Fibroblast of gingiva (primary cell): ENCODE measurements at places on chromosomes 5 and 9.

DNA sequence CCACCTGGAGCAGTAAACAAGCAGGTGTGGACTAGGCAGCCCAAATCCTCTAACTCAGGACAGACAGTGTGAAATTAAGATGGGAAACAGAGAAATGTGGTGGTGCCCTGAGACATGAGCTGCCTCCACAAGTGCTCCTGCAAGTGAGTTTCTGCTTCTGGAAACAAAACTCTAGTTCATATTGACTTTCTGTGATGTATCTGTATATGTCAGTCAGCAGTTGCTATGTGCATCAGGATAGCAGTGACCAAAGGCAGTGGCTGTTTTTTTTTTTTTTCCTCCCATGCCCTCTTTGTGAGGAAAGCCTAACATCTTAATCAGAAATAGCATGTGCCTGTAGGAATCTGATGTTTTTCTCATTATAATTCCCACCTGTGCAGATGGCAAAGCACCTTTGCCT is 318.4 kb upstream of the SEMA6A start:
- no peak for DNase-seq

DNA sequence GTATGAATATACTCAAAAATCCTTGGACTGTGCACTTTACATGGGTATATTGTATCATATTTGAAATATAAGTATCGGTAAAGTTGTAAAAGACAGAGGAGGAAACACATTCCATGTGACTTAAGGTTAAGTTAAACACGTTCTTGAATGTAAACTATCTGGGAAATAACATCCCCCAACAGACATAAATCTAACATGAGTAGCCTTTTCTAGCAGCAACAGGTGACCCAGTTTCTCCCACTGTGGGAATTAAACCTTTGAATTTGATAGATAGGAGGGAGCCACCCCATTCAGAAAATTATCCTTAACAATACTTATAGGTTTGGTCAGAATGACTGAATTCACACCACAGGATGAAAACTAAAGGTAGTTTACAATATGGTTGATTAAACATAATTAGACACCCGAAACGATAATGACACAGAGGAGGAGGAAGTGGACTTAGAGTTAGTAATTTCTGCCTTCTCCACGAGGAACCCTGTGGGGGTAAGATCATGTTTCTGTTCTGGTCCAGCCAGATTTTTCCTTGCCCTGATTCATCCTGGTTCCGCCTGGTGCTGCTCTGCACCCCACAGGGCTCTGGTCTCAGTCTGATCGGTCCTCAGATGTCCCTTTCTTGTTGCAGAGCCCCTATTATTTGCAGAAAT is 84.6 kb upstream of the DNAH5 start:
- DNase-seq: no peak

DNA sequence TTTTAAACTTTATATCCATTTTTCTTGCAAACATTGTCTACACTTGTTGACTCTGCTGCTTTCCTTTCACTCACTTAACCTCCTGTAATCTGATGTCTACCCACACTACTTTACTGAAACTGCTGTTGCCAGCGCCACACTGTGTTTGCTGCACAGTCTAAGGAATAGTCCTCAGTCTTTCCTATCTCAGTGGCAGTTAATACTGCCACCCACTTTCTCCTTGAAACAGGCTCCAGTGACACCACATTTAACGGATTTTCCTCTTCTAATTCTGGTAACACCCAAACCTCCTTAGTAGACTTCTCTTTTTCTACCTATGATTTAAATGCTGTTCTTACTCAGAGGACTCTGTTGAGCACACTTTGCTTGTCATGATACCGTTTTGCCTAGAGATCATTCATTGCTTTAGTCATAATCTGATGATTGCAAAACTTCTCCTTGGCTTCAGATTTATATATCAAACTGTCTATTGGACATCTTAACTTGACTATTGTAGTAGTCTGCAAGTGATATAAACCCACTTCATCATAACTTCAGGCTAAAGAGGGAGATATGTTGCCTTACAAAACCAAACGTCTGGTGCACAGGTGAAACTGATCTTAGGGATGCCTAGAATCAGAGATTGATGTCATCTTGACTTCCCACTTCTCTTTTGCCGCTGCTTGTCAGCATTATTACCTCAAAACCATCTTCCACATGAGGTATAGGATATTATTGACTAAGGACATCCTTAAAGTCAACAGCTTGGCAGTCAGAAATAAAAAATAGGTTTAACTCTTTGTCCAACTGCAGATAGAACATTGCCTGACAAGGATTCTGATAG is 94.1 kb downstream of the CDC42SE2 start:
- no peak for DNase-seq

- DNase-seq: no peak
Measured at GRCh38 chr9:23447166-23447565, 378.9 kb downstream of the ELAVL2 start.

- DNase-seq: no peak
Measured at GRCh38 chr5:116452774-116453368, 121.8 kb downstream of the SEMA6A start.
